CD4-positive, alpha-beta T cell treated with Interleukin-17A for 4 hours (primary cell): ENCODE measurements at places on chromosomes 1 and 21.

- no peak for DNase-seq
These were observed 137.8 kb downstream of the PTPRC start for GRCh38 chr1:198776602-198777029.

GRCh38 chr1:165562571-165562970 is 18.8 kb downstream of the LRRC52 start:
- no peak for DNase-seq

DNA sequence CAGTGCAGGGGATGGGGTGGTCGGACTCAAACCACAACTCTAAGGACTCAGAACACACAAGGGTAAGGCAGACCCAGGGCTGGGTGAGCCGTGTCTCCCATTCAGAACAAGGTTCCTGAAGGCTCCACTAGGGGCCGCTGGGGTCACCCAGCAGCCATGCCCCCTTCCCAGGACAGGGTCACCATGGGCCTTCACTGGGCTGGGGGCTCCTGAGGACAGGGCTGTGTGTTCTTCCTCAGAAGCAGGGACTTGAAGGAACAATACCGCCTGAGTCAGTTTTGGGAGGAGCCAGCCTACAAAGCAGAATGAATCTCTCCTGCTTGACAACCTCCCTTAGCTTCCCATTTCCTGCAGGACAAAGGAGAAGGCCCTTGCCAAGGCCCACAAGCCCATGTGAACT is 15.4 kb downstream of the RIMS3 start:
- DNase-seq = peak; percentile 15

DNA sequence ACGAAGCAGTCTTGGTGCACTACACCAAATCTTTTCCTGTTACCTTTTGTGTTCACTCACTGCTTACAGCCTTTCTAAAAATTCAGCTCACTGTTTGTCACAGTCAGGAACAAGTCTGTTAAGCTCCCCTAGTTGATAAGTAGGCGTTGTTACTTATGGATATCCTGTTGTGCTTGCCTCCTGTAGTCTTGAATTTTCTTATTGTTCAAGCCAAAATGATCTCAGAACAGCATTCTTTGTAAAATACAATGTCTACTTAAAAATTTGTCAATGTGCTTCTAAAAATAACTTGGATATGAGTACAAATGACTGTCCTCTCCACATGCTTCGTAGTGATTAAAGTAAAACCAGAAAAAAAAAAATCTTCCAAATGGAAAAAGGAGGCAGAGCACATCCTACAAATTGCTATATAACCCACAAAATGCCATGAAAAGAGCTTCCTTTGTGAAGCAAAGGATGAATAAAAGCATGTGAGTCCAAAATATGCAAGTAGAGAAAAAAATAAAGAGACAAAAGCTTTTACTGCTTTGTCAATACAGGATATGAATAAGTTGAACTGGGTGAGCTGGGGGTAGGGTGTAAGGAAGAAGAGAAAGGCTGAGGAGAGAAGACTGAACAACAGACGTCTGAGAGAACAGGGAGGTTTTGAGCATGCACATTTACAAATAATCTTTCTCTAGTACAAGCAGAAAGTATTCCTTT is 228.9 kb upstream of the ADGRL4 start:
- no peak for DNase-seq

DNA sequence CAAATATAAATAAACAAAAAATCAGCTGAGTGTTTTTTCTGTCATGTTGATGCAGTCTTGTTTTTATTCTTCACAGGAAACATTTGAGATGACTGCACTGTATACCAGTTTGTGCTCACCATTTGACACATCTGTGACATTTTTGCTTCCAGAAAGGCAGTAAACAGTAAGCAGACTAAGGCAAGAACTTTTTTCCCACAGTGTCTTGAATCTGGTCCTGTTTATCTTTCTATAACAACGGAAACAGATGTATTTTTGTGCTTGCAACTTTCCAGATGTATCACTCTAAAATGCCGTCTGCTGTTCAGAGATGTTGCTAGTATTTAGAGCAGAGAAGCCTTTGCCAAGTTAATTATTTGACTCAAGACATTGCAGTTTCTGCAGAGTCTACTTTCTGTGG is 105.5 kb downstream of the ZC3H11B start:
- no peak for DNase-seq

GRCh38 chr1:95382000-95382786 is 148.2 kb downstream of the RWDD3 start:
- DNase-seq = no peak

DNA sequence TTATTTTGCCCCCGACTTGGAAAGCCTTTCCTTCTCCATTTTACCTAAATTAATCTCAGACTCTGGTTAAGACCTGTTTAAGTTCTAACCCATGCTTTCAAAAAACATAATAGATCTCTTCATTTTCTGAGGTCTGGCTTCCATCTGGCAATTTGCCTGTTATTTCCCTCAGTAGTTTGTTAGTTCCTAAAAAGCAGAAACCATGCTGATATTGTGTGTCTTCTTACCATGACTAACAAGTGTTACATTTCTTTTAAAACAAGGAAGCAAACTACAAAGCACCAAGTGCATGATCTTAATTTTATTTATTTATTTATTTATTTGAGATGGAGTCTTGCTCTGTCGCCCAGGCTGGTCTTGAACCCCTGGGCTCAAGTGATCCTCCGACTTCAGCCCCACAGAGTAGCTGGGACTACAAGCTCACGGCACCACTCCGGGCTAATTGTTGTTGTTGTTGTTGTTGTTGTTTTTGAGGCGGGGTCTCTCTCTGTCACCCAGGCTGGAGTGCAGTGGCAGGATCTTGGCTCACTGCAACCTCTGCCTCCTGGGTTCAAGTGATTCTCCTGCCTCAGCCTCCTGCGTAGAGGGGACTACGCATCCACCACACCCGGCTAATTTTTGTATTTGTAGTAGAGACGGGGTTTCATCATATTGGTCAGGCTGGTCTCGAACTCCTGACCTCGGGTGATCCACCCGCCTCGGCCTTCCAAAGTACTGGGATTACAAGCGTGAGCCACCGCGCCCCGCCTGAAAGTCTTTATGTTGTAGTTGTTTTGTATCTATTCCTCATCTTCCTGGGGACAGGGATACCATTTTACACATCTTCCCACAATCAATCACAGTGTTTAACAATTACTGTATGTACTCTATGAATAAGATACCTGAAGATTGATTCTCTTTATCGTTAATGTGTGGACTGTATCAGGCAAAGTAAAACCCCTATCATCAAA is 1.3 kb upstream of the PATJ start:
- no peak for DNase-seq

DNA sequence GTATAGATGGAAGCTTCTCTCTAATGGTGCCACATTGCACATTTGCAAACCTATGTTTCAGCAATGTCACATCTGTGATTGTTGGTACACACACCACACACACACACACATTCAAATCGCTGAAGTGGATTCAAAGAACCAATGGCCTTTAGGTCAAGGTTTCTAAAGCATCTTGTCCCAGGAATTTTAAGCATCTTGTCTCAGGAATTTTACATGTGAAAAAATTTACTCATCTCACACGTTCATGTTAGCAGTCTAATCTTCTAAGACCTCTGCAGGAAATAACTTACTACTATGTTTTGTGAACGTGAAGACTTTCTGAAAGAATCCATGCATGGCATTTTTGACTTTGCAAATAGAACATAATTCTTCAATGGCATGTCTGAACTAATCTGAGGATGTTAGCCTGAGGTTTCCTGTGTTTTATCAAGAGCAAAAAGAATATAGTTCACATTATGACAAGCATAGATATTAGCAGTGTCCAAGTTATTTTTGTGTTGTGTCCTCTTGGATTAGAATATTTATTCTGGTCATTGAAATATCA is 125.1 kb downstream of the CYYR1 start:
- no peak for DNase-seq

DNA sequence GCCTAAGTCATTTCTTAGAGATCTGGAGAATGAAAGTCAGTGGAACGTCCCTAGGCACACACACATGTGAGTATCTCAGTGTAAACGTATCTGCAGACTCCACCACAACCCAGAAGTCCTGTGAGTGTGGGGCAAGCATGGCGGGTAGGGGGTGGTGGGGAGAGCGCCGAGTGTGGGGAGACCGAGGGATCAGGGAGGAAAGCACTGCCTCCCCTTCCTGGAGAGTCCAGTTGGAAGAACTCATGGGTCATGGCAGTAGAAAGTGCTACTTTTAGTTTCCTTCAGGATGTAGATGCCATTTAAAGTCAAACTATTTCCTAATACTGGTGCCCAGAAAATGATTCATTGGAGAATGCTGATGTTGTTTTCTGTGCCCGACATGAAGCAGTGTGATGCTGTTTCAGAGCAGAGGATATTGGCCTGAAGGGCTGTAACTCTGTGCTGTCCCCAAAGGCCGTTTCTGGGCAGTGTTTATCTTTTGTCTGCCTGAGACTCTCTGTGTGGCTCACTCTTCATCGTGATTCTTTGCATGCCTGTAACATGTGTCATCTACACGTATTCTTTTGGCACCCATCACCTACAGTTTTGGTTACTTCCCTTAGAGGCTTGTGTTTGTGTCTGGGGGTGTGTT is 45.7 kb upstream of the TSPAN2 start:
- DNase-seq = no peak

DNA sequence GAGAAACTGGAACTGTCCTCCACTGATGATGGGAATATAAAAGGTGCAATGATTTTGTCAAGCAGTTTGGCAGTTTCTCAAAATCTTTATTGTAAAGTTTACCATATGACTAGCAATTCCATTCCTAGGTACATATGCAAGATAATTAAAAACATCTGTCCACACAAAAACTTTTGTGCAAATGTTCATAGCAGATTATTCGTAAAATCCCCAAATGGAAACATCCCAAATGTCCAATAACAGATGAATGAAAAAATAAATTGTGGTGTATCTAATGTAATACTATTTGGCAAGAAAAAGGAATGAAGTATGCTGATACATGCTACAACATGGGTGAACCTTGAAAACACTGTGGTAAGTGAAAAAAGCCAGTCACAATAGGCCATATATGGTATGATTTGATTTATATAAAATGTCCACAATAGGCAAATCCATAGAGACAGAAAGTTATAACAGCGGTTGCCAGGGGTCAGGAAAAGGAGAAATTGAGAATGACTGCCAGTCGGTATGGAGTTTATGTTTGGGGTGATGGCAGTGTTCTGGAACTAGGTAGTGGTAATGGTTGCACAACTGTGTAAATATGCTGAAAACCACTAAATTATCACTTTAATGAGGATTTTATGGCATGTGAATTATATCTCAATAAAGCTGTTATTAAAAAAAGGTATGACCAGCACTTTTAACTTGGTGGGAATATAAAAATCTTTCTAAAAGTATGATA is 81.7 kb upstream of the BEND5 start:
- no peak for DNase-seq

DNA sequence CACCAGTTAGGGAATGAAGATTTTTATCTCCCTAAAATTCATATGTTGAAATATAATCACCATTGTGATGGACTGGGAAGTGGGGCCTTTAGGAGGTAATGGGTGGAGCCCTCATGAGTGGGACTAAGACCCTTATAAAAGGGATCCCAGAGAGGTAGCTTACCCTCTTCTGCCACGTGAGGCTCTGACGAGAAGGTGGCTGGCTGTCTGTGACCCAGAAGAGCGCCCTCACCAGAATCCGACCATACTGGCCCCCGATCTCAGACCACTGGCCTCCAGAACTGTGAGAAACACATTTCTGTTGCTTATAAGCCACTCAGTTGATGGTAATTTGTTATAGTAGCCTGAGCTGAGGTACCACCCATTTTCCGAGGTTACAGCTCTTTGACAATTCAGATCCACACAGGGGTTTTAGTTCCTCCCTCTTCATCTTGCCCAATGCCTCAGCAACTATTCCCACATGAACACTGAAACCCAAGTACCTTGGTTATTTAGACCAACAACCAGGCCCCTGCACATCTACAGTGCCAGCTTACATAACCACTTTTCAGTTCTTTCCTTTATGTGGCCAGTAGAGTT is 27.6 kb upstream of the HUNK start:
- DNase-seq = no peak

GRCh38 chr1:42210421-42211133 is 46.0 kb upstream of the GUCA2A start:
- no peak for DNase-seq

DNA sequence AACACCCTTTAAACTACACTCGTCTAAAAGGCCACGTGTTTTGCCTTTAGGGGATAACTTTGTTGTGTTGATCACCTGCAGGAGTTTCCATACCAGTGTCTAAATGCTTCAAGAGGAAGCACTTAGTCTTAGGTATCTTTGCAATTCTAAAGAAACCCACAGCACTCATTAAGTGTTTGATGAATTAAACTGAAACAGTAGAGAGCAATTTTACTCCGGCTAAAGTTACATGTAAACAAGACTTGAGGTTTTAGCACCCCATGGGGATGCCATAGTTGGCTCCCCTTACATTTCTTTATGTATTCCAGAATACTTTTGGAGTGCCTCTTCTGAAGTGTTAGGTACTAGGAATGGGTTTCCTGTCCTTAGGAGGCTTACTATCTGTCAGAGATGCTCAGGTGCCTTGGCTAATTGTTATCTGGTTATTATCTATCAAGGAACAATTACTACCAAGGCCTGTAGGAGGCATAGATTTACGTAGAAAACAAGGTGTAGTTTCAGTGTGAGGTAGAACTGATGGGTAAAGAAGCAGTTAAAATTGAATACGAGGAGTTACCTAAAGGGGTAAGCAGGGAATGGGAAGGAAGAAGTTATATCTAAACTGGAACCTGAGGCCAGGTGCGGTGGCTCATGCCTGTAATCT is 176.8 kb upstream of the SAMSN1 start:
- DNase-seq = no peak

- no peak for DNase-seq
These were observed 62.0 kb downstream of the PCNX2 start for GRCh38 chr1:233233508-233234040.

DNA sequence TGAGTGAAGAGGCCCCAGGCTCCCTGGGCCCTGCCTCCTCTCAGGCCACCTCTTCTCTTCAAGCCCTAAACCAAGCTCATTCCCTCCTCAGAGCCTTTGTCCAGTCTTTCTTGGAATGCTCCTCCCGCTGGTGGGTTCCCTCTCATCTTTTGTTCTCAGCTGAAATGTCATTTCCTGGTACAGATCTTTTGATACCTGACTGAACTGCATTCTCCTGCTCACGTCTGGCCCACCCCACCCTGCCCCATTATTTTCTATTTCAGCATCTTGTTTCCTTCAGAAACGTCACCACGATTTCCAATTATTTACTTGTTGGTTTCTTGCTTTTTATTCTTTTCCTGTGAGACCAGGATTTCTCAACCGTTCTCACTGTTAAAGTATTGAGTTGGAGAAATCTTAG is 16.4 kb downstream of the LAMB3 start:
- DNase-seq = no peak

- no peak for DNase-seq
These were observed 42.0 kb downstream of the PROX1 start for GRCh38 chr1:214029796-214030195.

- no peak for DNase-seq
These were observed 82.2 kb downstream of the PAPPA2 start for GRCh38 chr1:176545034-176545639.

- DNase-seq = no peak
These were observed 238.3 kb downstream of the MATN1 start for GRCh38 chr1:30485072-30485471.
